ENCODE measurements at places on chromosomes 1 and 21.

DNA sequence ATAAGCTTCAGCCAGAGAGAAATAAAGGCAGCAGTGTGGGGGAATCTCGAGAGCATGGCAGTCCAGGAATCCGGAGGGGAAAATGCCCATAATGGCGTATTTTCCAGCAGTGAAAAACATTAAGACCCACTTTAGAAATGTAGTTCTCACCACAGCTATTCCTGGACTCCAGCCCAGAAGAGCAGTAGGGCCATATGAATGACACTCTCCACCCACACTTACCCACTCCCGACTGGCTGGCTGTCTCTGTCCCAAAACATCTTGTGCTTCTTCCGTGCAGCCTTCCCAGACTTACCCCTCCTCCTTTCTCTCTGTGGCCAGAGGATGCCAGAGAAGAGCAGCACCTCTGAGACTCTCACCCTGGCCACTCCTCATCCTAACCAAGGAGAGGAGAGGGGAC, 56.4 kb downstream of the TRABD2B start:
- no peak for DNase-seq
- no peak overlapping the region for H3K4me3 ChIP-seq
- H3K4me1 ChIP-seq: no peaks in the 10 kb centered on the region
- H3K27me3 ChIP-seq: no peaks in the 10 kb centered on the region
- H3K27ac ChIP-seq: no peak overlapping the region

DNA sequence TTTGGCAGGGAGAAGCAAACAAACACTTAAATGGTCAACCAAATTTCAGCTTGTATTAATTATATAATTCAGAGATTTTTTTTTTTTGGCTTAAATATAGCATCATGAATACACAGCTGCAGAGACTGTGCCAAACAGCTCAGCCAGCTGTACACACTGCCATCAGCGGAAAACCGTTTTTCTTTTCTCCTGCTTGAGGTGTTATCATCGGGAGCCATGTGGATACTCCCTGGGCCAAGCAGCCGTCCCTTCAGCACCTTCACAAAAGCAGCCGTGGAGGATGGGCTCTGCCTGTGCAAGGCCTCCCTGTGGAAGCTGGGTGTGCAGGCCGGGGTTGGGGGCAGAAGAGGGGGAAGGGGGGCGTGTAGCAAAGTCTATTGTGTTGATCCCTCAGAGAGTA, 85.0 kb downstream of the NUF2 start:
- H3K4me3 ChIP-seq: no peak overlapping the region
- no peaks in the 10 kb centered on the region for H3K36me3 ChIP-seq
- no peak for DNase-seq
- H3K27me3 ChIP-seq: no peaks in the 10 kb centered on the region
- peaks cover 9% of the 10 kb centered on the region for H3K4me1 ChIP-seq
- H3K27ac ChIP-seq: peak overlapping the region; percentile 21

GRCh38 chr1:203204756-203205155, 18.3 kb upstream of the CHI3L1 start:
- H3K27ac ChIP-seq: no peak overlapping the region
- H3K4me3 ChIP-seq: no peak overlapping the region
- H3K27me3 ChIP-seq: no peaks in the 10 kb centered on the region
- no peaks in the 10 kb centered on the region for H3K4me1 ChIP-seq
- no peaks in the 10 kb centered on the region for H3K36me3 ChIP-seq

DNA sequence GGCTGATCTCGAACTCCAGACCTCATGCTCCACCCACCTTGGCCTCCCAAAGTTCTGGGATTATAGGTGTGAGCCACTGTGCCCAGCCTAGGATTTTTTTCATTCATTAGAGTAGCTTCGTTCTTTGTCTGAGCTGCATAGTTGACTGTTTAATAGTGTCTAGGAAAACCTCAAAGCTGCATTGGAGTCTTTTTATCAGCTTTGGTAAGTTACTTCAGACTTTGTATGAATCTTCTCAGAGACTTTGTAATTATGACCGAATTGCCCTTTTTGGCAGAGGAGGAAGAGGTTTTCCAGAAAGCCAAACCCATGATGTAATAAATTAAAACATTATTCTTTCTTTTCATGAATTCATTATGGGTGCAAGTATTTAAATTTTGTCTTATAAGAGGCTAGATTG, 5.1 kb downstream of the DNAJB4 start:
- no peak for DNase-seq
- peaks cover 3% of the 10 kb centered on the region for H3K36me3 ChIP-seq
- H3K4me1 ChIP-seq: no peaks in the 10 kb centered on the region
- no peaks in the 10 kb centered on the region for H3K27me3 ChIP-seq
- H3K27ac ChIP-seq: no peak overlapping the region

- H3K27me3 ChIP-seq: peaks cover 96% of the 10 kb centered on the region
- no peak overlapping the region for H3K4me3 ChIP-seq
- no peak overlapping the region for H3K27ac ChIP-seq
- DNase-seq: peak; percentile 81
- H3K36me3 ChIP-seq: no peaks in the 10 kb centered on the region
Observed at GRCh38 chr1:6246497-6247467, 2.8 kb downstream of the HES3 start.

GRCh38 chr1:235883261-235883927, 16.7 kb upstream of the LYST start:
- peak; percentile 76 for DNase-seq
- H3K27me3 ChIP-seq: no peaks in the 10 kb centered on the region
- H3K4me1 ChIP-seq: no peaks in the 10 kb centered on the region
- peak overlapping the region; percentile 67 for H3K27ac ChIP-seq

DNA sequence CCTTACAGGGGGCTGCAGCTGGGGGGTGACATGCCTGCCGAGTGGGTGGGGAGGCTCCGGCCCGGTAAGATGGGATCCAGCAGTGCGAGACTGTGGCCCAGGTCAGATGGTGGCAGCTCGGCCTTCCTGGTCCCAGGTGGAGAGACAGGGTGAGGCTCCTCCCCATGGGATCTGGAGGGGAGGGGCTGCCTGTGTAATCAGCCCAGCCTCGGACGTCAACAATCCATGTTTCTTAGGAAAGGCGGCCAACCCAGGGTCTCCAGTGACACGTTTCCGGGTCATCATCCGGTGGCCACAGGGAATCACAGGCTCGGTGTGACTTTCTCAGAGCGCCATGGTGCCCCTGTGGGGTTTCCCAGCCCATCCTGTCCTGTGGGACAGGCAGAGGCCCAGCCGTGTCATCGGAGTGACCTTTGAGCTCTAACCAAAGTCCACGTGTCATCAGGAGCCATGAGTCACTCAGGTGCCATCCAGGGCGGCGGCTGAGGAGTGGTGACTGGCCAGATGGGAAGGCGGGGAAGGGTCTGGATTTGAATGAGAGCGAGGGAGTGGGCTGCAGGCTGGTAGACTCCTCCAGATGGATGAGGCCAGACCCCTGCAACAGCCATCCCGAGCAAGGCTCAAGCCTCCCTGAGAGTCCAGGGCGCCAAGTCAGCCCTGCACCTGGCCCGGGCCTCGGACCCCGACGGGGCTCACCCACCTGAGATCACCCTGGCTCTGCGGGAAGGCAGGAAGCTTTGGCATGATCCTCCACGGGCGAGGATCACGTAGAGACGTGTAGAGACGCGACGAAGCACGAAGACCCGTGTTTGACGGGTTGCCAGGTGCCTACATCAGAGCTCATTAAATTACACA, 6.6 kb upstream of the HES4 start:
- H3K27me3 ChIP-seq: peaks cover 12% of the 10 kb centered on the region
- peak; percentile 85 for DNase-seq
- H3K4me1 ChIP-seq: peaks cover 22% of the 10 kb centered on the region
- H3K36me3 ChIP-seq: no peaks in the 10 kb centered on the region
- H3K27ac ChIP-seq: no peak overlapping the region
- H3K4me3 ChIP-seq: no peak overlapping the region

Data from transverse colon (tissue), 4 donors.